ENCODE measurements at places on chromosomes 1 and 21. TPM values are rescaled to one million over a fixed set of nuclear protein-coding genes. Genes with fewer than 3 reads are reported as not detected.

The HPCA gene
- total RNA-seq, result not detected

DNA sequence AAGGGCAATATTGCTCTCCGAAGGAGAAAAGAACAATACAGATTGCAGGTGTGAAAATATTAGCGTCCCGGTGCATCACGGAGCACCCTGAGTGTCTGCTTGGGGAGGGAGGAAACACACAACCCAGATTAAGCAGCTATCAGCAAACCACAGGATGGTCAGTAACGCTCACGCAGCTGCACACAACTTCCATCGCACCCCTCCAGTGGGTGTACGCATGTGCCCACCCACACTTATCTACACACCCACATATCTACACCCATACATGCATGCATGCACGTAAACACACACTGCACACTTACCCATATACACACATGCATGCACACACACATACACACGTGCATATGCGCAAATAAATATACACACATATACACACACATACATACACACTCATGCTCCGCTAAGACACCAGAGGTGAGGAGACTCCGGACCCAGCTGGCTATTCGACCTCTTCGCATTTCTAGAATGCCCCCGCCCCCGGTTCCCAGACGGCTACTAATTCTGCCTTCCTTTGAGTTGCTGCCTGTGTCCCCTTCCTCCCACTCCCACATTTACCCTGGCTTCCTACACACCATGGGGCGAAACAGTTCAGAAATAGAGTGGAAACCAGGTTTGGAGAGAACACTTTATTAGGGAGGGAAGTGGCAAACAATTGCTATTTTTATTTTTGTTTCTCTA, 26.2 kb downstream of the ITPKB start:
- DNase-seq, result no peak
- no peaks in the 10 kb centered on the region for H3K36me3 ChIP-seq
- no peak overlapping the region for H3K27ac ChIP-seq
- H3K27me3 ChIP-seq, result no peaks in the 10 kb centered on the region
- H3K4me3 ChIP-seq, result no peak overlapping the region
- H3K4me1 ChIP-seq, result peaks cover 9% of the 10 kb centered on the region

GRCh38 chr1:111878649-111879048, 110.8 kb downstream of the KCND3 start:
- no peak for DNase-seq
- H3K27me3 ChIP-seq, result no peaks in the 10 kb centered on the region
- no peaks in the 10 kb centered on the region for H3K36me3 ChIP-seq
- H3K27ac ChIP-seq, result no peak overlapping the region
- H3K4me1 ChIP-seq, result peaks cover 12% of the 10 kb centered on the region

GRCh38 chr1:54296666-54297065, 96.7 kb downstream of the MRPL37 start:
- no peaks in the 10 kb centered on the region for H3K27me3 ChIP-seq
- DNase-seq, result no peak
- peaks cover 61% of the 10 kb centered on the region for H3K4me1 ChIP-seq
- no peak overlapping the region for H3K4me3 ChIP-seq

All from thoracic aorta (tissue), 2 donors.